ENCODE measurements at places on chromosomes 3 and 15.

- DNase-seq: no peak
Observed at GRCh38 chr3:168113848-168114247, 18.1 kb upstream of the GOLIM4 start.

DNA sequence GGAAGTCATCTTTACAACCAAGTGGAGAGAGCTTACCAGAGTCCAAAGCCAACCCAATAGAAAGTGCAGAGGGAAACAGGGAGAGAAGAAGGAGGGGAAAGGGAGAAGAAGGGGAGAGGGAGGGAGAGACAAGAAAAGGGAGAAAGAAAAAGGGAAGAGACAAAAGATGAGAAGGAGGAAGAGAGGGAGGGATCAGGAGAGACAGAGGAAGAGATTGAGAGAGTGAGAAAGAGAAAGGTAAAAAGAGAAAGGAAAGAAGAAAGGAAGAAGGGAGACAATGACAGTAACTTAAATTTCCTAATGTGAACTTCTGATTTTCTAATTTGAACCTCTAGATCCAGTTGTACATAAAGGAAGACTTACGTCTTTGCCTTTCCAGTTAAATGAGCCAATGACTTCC lies 20.7 kb upstream of the WNT5A start:
- no peak for DNase-seq

DNA sequence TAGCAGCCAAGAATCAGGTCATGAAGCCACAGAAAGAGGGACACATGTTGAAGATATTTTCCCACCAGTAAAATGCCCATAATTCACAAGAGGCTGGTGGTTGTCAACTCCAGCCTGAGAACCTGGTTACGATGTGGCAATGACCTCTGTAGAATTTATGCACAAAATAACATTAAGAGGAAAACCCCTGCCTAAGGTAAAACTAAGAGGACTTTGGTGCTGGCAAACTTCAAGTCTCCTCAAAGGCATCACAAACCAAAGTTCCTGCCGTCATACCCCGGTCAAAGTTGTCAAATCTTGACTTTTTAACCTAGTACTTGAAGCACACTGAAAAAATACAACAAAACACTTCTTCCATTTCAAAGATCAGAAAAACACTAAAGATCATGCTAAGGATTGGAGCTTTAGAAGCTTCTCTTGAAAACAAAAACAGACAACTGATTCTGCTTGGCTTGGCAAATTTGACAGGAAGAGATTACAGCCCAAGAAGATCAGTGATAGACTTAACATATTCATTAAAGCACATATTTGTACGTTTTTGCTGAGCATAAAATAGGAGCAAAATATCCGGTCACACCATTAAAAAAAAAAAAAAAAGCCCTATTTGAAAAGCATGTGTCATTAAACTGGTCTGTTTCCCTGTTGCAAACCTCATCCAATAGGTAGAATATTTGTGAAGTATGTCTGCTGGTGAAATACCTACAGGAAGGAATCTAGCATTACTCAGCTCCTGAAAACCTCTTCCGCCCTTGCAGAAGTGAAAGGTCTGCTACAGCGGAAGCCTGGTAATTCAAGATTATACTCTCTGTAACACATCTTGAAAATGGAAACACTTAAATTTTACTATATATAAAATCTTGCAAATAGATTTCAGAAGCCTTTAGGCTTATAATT lies 22.8 kb downstream of the EIF4E3 start:
- DNase-seq: no peak

- no peak for DNase-seq
Observed at GRCh38 chr3:127785711-127786265, 36.5 kb downstream of the MGLL start.
